ENCODE measurements at places on chromosomes 5 and 9.
A peak's percentile ranks its signal among the peaks of the same experiment; 100 is the strongest.

DNA sequence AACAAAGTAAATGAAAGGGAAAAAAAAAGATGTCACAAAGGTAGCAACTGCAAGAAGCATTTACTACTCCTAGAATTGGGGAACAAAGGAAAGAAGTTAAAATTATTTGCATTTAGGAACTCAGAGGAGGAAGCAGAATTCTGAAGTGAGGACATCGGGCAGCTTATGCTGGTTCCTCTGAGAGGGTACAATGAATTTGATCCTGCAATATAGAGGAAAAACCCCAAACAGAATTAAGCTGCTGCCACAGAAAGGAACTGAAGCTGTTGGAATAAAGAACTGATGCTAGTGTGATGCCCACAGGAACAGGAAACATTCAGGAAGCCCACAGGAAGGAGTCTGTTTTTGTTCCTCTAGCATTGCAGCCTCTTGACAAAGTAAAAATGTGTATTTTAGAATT lies 22.3 kb upstream of the TBCA start:
- DNase-seq, result no peak

DNA sequence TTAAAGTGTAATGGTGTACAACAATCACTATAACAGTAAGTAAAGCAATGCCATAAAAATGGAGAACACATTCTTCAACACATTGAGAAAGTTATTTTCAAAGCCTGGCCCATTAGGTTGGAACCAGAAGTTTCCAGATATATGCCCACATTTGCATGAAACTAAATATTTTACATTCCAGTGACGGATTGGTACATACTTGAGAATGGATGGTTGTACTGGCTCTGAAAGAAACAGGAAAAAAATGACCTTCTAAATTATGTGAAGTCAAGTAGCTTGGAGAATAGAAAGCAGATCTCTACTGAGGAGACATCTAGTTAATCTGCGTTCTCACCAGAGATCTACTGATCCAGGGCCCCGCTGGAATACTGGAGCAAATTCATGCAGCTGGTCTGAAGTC lies 1037.0 kb downstream of the NR2F1-AS1 start:
- DNase-seq, result no peak

- DNase-seq, result peak; percentile 10
These were observed 412 bp downstream of the RIOK2 start for GRCh38 chr5:97182571-97183099.

GRCh38 chr5:151719228-151720000 lies 32.7 kb upstream of the SPARC start:
- DNase-seq, result peak; percentile 61

DNA sequence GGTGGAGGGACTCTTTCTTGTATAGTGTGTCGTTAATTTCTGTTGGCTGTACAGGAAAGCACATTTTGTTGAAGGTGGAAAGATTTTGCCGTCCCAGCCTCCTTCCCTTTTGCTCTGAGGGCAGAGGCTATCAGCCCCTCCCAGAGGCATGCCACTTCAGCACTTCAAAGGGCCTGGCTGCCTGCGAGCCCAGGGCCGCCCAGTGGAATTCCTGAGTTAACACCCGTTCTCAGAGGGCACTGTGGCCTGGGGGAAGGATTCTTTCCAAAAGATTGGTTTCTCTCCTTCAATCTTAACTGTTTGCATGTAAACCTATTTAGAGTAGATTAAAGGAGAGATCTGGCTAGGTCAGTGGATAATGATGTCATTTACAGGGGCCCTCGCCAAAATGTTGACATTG lies 238.6 kb downstream of the FANCC start:
- DNase-seq, result no peak

DNA sequence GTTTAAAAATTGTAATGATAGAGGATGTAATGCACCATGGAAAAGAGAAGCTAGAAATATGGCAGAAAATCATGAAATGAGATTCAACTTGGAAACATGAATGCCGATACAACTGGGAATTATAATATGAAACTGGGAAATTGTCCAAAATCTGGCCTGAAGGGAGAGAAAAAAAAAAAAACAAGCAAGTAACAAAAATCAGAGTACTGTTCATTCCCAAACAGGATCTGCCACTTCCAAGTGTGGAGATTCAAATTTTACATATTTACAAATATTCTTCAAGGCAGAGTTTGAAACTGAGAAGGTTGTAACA lies 56.6 kb upstream of the MOCS2 start:
- DNase-seq, result no peak

- DNase-seq, result no peak
These were observed 135.9 kb downstream of the ZSWIM6 start for GRCh38 chr5:61467766-61468482.

DNA sequence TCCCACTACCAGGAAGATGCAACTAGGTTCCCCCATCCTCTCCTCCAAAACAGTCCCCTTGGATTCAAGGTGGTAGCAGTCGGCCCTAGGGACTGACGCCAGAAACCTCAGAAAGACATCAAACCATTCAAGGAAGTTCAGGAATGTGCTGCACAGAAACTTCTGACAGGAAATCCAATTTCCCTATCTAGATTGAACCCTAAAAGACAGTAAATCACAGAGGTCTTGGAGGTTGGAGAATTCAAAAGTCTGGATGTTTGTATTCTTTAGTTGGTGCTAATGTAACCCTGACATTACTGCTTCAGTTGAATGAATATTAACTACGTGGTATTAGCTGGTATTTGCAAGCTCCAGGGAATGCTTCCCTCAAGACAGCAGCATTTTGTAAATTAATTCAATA lies 125.3 kb downstream of the SYK start:
- DNase-seq, result no peak

DNA sequence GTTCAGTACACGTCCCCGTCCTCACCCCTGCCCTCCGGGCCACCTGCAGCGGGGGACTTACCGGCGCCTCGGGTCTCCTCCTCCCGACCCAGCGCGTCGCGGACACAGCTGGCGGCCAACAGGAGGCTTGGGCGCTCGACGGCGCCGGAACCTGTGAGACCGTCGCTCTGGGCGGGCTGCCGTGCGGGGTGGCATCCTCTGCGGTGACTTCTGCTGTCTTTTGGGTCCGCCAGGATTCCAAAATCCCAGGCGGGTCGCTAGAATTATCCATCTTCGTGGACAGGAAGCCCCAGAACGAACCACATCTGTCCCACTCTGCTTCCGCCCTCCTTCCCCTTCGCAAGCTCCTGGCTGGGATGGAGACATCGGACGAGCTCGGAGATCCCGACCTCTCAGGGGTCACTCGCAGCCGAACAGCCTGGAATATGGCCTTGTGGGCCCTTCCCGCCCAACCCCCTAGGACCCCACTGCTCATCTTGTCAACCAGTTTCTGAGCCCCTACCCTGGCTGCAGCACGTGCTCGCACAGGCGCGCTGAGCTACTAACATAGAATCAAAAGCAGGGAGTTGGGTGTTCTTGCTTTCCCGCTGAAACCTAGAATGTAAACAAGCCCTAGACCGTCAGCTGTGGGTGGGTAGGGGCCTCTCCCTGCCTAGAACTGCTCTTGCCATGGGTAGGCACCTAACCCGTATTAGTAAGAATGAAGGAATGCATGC lies 947 bp upstream of the MARCHF3 start:
- peak; percentile 26 for DNase-seq

DNA sequence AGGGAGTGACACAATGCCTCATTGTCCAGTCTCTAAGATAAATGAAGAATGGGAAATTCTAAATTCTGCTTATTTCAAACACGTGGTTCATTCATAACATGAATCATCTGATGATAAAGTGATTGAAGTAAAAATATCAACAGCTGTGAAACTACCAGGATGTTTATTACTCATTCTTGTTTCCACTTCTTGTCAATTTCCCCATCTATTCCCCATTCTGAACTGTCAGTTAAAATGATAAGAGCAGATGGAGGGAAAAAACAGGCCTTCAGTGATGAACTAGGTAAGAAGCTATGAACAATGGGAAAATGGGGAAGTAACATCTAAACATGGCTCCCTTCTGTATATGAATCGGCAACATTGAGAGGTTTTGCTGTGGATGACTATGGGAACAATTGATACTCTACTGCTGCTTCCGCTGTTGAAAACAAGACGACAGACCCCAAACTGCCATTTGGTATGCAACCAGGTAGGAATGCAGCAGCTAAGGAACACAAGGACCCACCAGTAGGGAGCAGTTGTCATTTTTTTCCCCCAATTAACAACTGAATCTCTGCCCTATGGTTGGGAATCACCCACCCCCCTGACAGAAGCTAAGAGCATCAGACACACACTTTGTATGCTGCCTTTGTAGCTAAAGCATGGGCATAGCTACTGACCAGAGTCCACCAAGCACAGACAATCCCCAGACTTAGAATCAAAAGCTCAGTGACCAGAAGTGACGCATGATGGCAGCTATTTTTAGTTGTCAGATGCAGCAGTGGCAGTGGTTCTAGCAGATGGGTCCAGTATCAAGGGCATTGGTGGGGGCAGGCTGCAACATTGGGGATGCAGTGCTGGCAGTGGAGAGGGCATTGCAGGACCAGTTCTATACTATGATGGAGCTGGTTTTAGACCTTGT lies 52.9 kb upstream of the ZNF366 start:
- no peak for DNase-seq

GRCh38 chr5:59437176-59437575 lies 456.4 kb downstream of the PDE4D start:
- DNase-seq, result no peak

DNA sequence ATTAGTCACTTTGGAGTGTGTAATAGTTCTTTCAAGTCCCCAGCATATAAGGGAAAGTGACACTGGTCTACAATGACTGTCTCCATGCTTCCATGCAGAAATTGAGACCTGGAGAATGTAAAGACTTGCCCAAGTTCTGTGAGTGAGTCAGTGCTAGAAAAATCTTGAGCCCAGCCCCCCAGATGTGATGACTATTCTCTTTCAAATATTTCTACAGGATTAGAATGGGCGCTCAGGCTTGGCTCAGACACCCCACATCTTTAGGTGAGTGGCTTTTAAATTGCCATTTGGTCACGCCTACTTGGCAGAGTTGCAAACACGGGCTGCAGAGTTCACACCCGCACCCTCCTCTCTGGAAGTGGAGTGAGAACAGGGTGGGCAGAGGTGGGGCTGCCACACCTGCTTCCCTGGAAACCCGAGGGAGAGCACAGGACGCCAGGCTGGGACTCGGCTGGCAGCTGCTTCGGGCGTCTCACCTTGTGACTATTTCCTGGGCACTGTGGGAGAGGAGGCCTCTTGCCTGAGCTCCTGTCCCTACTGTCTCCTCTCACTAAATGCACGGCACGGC lies 37.6 kb downstream of the ROPN1L start:
- no peak for DNase-seq

DNA sequence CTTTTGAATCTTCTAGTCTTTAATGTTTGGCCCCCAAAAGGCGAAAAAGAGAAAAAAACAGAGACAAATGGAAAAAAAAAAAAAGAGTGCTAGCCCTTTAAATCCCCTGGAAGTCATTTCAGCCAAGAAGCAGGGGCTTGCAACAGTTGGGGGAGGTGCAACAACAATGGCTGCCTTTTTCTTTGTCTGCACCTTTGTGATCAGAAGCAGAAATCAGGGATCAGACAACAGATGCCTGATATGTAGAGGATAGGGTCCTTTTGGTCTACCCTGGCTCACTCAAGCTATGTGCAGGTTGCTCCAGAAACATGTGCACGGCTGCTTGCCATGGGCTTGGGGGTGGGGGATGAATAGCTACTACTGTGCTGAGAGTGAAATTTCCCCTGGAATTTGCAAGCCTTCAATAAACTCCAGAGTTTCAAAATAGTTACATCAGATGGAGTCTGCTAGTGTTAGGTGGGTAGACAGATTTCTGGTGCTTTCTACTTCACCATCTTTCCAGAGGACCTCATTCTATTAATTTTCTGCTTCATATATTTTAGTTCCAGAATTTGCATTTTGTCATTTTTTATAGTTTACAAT lies 150.9 kb downstream of the FGF18 start:
- no peak for DNase-seq

GRCh38 chr9:88593537-88594185 lies 58.7 kb downstream of the NXNL2 start:
- peak; percentile 66 for DNase-seq

GRCh38 chr5:137015540-137016116 lies 483.5 kb downstream of the SPOCK1 start:
- no peak for DNase-seq

DNA sequence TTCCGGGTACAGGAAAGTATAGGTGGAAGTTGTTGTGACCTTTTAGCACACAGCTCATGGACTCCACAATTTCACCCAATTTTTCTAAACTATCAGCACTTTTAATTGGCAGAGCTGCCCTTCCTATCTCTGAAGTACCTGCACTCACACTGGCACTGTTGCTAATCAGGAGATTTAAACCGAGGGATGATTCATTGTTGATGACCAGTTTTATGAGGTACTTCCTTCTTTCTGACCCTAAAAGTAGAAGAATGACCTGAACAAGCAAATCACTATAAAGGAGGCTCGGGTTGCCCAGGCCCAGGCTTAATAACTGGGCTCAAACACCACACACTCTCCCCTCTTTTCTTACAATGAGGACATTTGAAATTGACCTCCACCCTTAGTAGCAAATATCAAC lies 105.9 kb downstream of the KCNN2 start:
- DNase-seq, result no peak

DNA sequence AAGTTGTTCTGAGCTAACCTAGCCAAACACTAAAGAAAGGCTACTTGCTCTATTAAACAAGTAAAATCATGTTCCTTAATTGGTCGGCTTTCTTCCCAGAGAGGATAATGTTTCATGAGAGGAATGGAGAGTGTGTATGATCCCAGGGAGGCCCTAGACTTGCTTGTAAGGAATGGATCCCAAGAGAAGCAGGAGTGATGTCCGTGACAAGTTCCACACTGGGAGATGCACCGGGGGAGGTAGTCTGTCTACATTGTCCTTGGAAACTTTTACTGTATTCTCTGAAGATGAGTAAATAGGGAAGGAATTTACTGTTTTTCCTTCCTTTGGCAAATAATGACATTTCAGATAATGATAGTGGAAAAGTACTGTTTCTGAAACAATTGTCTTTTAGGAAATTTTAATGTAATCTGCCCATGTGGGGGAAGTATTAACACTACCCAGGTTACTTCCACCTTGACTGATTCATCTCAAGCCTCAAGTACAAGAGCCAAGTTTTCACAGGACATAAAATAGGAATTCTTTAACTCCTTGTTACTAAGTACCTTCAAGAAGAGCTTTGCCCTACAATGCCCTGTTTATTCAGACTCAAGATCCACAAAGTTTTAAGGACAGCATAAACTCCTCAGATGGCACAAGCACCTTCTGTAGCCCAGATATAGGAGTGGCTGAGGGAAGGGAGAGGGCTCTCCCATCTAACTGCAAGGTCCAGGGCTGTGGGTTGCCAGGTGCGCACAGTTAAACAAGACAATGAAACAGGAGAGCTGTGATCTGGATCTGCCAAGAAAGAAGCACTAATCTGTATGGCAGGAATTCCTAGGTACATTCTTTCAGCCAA lies 152.1 kb downstream of the GNA14 start:
- DNase-seq, result no peak

DNA sequence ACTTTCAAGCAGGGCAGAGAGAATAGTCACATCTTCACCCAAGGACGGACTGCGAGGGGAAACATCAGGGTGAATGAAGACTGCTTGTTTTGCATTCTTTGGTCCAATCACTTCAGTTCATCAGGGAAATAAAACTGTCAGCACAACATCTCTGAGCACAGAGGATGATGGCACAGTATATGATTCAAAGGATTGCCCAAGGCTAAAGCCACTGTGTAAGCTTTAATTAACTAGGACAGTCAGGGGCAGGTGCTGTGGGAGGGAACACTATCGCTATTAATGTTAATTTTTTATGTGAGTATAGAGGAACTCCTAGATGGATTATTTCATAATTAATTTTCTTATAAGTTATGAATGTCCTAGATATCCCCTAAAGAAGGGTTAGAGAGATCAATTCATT lies 112.1 kb downstream of the BASP1 start:
- no peak for DNase-seq
